ENCODE measurements at places on chromosomes 2 and 18.

DNA sequence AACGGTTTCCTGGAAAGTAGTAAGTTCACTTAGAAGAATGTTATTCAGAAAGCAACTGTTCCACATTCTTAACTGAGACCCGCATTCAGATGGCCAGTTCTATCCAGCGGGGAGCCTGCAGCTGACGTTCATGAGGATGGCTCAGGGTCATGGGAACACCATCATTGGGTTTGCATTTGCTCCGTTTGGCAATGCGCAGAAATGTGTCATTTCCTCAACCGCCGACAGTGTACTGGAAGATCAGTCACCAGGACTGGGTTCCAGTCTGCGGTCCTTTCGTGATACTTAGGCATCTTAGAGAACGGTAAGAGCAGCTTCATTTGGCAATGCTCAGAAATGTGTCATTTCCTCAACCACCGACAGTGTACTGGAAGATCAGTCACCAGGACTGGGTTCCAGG lies 104.0 kb downstream of the DNER start:
- no peak for DNase-seq

DNA sequence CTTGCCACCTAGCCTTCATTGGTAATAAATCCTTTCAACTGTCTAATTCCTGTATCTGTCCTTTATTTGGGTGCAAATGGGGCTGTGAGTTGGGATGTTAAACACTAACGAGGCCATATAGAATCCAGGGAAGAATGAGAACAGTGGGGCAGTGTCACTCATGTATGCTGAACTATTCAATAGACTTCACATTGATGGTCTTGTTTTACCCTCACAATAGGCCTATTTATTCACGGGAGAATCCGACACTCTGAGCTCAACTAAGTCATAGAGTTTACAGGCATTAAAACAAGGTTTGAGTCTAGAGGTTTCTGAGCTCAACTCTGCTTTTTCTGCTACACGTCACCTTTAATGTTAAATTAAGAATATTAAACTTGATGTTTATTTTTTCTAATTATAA lies 421.6 kb downstream of the SOX11 start:
- no peak for DNase-seq

DNA sequence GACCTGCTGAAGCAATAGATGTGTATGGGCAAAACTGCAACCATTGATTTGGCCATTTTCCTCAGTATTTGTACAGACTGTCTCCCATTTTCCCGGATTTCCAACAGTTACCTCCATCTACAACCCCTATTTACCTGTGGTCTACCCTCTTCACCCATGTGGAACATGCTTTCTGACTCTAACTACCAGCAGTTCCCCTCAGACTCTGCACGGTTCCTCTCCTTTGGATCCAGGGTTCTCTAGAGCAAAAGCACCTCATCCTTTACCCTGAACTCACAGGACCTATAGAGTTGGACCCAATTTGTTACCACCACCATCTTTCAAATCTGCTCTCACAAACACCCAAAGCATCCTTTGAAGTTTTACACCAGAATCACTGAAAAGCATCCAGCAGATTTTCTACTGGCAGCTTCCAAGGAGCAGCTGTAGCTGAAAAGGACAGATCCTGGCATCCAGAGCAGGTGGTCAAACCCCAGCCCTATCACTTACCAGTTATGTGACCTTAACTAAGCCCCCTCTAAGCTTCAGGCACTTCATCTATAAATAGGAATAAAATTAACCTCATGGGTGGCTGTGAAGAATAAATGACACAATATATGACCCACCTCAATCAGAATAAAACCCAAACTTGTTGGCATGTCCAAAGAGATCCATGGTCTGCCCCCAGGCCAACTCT lies 15.3 kb downstream of the CYTIP start:
- DNase-seq: no peak

GRCh38 chr18:5961097-5961827 lies 65.9 kb upstream of the TMEM200C start:
- no peak for DNase-seq

DNA sequence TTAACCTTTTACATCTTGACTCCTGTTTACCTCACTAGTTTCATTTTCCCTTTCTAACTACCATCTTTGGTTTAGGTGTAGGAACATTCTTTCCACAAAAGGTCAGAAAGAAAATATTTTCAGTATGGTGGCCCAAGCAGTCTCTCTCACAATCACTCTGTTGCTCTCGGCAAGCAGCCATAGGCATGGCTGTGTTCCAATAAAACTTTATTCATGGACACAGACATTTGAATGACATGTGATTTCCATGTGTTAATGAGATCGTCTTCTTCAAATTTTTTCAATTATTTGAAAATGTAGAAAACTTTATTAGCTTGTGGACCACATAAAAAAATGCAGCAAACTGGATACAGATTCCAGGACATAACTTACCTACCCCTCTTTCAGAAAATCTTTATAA lies 109.7 kb upstream of the CNTNAP5 start:
- no peak for DNase-seq

DNA sequence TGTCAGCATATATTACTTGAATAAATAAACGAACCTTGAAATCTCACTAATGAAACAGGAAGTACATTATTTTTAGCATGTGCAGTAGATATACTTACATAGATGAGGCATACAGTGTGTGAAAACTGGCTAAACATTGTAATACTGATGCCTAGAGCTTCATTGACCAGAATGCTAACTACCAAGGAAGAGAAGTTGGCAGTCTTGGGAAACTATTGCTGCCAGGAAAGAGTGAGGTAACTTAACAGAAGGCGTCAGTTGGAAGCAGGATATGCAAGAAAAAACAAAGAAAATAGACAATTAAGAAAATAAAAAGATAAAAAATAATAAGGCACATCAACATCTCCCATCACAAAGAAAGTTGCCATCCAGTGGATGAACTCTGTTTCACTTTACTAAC lies 963.0 kb downstream of the TDRD15 start:
- DNase-seq: no peak

DNA sequence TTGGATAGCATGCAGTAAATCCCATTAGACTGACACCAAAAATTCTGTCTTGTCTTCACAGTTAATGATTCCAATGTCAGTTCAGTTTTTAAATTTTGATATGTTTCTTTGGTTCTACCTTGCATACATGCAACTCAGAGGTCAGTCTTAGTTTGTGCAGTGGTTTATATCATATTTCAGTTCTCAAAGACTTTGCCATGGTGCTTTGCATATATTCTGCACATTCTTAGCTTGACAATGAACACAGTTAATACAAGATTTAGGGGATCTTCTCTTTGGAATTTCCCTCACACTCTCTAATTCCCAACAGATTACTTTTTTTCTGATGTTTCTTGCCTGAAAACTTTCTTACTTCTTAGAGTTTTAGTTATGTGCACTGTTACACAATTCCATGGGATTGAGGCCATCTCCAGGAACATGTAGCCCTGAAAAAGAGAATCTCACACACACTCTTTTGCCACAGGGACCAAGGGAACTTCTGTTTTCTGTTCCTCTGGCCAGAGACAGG lies 17.3 kb downstream of the NOL4 start:
- DNase-seq: no peak

- DNase-seq: no peak
Observed at GRCh38 chr18:24840051-24840450, 379.6 kb downstream of the HRH4 start.

DNA sequence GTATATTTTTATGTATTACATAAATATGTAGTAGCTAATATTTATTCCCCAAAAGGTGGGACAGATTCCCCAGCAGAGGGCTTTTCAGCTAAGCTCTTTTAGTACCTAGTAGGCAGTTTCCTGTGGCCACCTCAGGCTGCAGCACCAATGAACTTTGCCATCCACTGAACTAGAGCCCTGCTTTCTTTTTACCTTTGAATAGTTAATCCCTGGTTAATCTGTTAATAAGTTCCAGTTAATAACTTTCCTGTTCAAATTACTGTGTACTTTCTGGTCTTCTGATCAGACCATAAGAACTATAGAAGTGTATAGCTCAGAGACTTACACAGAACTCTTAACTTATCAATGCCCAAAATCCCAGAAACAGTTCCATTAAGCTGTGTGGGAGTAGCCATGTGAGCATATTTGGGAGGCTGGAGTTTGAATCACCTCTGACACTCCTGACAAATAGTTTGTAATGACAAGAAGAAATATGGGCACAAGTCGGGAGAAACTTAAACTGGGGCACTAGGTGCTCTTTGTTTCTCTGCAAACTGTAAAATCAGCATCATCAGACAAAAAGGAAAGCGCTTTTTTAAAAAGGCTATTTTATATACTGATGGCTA lies 40.0 kb downstream of the ASXL2 start:
- DNase-seq: no peak

DNA sequence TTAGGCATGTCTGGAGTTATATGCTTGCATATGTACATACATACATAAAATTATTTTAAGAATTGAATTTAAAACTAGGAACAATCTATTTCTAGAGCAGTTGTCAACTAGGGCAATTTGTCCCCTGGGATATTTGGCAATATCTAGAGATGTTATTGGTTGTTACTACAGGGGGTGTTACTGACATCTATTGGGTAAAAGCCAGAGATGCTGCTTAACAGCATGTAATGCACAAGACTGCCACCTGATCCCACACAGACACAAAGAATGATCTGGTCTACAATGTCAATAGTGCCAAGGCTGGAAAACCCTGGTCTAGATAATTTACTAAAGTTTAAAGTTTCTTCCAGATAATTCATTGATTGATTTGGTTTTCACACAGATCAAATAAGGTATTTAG lies 185.3 kb downstream of the NYAP2 start:
- no peak for DNase-seq

DNA sequence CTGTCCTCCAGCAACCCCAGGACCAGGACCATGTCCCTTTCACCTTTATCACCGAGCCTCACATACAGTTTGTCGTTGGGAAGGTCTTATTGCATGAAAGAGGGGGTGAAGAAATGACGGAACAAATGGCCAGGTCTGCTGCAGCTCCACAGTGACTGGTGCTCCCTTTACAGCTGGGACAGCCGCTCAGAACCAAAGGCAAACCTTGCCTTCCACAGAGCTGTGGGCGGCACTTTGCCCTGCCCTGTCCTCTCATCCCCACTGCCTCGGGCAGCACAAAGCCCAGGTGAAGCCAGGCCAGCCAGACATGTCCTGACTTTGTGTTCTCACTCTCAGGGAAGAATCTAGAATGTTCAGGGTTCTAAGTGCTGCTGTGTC lies 961 bp downstream of the GPR55 start:
- no peak for DNase-seq

DNA sequence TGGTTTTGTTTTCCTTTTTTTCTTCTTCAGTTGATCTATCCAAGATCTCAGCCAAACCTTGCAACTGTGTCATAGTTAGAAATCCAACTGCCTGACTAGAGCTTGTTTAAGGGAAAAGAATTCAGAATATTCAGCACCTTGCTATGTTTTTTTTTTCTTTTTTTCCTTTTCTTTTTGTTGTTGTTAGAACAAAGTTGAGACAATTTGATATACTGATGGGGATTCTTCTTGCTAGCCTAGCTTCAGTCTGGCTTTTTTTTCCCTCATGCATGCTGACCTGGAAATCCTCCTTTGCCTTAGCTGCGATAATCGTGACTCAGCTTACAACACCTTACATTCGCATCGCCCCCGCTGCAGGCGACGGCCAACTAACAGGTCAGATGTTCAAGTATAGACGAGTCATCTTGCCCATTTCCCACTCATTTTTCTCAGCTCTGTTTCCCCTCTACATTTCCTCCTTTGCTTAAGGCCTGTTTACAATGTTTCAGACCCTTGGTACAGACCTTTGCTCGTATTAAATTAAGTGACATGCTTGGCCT lies 487.2 kb upstream of the RAB12 start:
- no peak for DNase-seq

DNA sequence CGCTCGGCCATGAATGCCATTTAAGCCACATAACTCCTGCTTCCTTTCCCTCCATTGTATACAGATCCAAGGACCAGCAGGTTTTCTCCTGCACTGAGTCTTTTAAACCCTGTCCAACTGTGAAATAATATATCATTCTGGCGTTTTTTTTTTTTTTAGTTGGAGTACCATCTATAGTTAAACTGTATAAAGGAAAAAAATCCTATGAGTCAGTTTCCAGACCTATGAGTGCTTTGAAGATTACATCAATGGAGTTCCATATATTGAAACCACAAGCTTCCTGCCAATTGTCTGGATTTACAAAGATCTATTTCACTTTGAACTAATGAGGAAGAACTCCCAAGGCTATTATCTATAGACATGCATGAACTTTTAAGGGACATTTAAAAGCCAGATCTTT lies 2.4 kb upstream of the MALT1 start:
- no peak for DNase-seq

- no peak for DNase-seq
Observed at GRCh38 chr2:218465987-218466633, 47.2 kb downstream of the VIL1 start.

DNA sequence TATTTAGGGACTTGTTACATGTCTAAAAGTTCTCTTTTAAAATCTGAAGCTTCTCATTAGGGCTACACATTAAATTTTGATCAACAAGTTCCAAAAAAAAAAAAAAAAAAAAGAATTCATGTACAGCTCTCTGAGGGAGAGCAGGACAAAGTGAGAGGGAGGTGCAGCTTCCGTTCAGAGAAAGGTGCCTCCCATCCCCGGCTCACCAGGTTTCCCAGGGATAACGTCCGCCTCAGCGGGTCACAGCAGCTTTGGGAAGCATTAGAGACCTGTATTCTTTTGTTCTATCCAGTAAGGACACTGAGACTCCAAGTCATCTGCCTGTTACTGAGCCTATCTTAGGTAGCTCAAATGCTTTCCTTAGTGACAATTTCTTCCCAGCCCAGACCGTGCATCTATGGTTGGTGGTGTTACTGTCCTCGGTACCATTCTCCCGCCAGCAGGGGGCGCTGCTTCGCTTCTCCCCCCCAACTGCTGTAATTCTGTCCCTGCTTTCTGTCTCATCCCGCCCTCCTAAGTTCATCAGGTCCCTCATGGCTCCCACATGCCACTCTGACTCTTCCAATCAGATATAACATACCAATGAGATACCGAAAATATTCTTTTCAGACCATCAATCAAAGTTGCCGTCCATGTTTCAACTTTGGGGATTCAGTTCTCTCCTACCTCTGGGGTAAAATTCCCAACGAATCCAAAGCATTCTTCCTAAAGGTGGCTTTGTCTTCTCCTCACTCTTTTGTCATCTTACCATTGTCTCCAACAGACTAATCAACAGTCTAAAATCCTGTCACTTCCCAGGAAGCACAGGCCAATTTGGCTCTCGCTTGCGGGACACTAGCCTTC lies 466.5 kb downstream of the METTL4 start:
- peak; percentile 23 for DNase-seq

GRCh38 chr18:50586710-50587109 lies 26.8 kb downstream of the MAPK4 start:
- DNase-seq: no peak

Data from GM18507 (cell line).